ENCODE measurements at places on chromosomes 4 and X.

DNA sequence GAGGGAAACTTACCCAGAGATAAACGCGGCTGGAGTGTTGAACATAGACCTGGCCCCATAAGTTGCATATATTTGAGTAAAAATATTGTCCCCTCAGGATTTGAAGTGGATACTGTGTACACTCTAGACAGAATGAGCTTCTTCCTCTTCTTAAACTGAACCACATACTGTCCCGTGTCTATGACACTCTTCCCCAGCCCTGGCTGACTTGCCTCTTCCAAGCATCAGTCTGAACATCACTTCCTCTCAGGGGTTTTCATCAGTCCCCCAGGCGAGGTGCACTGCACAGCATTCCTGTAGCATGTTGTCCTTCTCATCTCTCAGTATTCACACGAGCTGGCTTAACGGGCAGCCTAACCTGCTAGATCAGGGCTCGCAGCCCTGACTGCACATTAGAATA lies 80.5 kb upstream of the TMEM150C start:
- no peak for DNase-seq

- no peak for DNase-seq
Measured at GRCh38 chr4:106588891-106589290, 220.3 kb upstream of the GIMD1 start.

DNA sequence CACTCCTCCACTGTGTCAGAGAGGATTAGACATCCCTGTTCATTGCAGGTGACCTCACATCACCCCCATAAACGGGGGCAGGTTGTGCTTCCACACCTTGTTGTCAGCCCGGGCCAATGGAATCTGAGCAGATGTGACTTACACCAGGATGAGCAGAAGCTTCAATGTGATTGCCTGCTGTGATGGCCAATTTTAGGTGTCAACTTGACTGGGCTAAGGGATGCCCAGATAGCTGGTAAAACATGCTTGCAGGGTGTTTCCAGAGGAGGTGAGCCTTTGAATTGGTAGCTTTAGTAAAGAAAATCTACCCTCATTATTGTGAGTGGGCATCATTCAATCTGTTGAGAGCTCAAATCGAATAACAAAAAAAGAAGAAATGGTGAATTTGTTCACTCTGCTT lies 52.1 kb downstream of the ING2 start:
- DNase-seq, result no peak

GRCh38 chr4:159445692-159446091 lies 342.8 kb downstream of the RAPGEF2 start:
- no peak for DNase-seq

DNA sequence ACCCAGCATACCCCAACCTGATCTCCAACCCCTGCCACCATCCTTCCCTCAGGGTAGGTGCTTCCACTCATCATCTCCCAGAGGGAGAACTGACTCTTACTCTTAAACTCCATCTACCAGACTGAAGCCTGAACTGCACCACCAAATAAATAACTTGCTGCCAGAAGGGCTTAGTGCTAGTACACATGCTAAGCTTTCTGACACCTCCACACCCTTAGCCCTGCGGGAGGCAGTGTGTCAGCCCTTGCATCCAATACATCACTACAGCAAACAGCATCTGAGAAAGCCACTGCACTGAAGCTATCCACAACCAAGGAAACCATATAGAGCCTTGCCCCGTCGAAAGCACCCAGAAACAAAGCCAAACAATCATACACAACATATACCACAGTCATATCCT lies 68.6 kb upstream of the MCF2 start:
- no peak for DNase-seq

- DNase-seq, result no peak
Measured at GRCh38 chrX:8233091-8233490, 62.0 kb upstream of the VCX2 start.

- DNase-seq, result no peak
Measured at GRCh38 chr4:23333946-23334878, 555.6 kb downstream of the PPARGC1A start.

DNA sequence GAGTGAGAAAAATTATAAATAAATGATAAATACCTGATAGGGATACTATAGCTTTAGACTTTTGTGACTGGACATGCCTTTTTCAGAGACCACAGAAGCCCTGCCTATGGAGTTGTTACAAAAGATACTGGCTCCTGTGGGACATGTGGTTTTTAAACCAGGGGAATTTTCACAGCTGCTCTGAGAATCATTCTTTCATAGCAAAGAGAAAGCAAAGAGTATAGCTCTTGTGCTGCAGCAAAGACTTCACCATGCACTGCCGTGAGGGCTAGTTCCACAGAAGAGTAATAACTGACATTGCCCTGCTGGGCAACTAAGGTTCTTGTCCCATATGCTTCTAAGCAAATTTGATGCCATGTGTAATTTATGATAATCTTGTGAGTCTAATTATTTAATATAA lies 98.2 kb downstream of the MAPK10 start:
- DNase-seq, result no peak

DNA sequence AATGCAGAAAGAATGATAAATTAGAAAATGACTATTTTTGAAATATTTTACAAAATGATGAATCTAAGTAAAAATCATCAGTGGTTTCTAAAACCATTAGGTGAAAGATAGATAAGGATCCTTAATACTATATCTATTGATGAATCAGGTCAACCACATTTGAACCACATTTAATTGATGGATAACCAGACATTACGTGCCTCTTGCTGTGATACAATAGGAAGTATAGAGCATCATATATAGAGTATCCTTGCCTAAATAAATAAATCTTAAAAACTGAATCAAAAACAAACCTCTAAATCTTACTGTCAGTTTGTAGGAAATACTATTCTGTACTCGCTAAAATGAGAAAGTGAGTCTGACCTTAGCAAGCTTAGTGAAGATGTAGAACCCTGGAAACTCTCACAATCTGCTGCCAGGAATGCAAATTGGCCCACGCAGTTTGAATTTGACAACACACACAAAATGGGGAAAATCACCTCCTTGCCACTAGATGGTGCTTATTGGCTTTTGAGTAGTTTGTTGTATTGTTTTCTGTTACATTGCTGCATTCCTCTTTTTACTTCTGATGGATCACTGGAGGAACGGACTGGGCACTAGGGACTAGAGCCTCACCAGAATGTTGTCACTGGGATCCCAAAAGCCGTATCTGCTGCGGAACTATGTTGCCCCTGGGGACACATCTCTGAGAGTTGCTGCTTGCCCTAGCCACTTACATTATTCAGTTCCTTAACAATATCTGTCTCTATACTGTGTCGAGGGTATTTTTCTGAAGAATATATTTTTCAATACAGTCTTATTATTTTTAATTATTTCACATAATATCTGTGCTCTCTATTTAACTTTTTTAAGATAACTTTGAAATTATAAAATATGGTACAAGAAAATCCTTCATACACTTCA lies 25.4 kb upstream of the SLAIN2 start:
- DNase-seq, result no peak

GRCh38 chr4:101762534-101762933 lies 28.0 kb upstream of the BANK1 start:
- no peak for DNase-seq

GRCh38 chr4:81030981-81031791 lies 678 bp downstream of the BMP3 start:
- no peak for DNase-seq

DNA sequence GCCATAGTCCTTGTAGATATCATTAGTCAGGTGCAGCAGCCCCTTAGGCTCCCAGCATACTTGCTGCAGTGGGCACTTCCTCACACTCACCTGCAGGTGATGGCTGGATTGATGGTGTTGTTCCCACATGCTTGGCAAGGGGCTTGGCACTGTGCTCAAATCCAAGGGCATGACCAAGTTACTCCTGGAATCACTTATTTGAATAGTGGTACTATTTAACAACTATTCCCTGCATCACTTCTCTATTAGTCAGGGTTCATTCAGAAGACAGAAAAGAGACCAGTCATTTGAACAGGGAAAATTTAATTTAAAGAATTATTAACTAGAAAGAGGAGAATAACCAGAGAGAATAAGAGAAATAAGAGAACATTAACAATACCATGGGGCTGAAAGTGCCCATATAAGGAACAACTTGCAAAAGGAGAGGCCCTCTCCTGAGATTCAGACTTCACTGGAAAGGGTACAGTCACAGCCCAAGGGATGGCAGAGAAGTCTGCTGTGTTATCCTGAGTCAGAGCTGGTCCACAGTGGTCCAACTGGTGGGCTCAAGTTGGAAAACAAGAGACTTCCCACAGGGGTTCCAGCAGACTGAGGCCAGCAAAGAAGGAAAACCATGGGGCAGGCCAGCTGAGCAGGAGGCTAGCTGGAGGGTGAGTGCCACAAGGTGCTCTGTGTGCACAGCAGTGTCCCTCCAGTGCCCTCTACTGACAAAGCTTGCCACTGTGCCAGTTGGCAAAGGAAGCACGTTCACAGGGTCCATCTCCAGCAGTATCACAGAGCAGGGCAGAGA lies 9.8 kb downstream of the SPP1 start:
- DNase-seq, result no peak

- DNase-seq, result no peak
Measured at GRCh38 chr4:84809946-84810345, 156.5 kb downstream of the WDFY3 start.

DNA sequence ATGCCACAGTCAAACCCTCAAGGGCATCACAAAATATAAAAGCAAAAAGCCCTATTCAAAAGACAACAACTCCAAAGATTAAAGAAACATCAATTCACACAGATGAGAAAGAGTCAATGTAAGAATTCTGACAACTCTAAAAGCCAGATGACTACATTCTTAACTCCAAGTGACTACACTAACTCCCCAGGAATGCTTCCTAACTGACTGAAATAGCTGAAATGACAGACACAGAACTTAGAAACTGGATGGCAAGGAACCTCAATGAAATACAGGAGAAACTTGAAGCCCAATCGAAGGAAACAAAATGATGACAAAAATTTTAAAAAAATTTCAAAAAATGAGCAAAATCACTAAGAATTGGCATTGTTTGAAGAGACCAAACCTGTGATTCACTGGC lies 1047.6 kb upstream of the PCDH10 start:
- DNase-seq, result no peak

DNA sequence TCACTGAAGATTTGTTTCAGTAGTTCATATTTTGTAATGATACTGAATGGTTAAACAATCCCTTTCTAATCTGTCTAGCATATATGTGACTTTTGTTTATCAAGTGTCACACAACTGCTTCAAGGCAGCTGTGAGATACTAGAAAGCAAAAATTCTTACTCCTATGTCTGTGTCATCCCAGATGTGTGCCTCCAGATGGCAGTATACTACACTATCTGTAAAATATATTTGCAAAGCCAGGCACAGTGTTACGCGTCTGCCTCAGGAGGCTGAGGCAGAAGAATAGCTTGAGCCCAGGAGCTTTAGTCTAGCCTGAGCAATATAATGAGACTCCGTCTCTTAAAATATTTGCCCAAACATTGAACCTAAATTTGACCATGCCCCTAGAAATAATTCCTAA lies 4.0 kb downstream of the NUDT10 start:
- DNase-seq, result peak; percentile 10

- no peak for DNase-seq
Measured at GRCh38 chr4:29560452-29560851, 1159.7 kb upstream of the PCDH7 start.

DNA sequence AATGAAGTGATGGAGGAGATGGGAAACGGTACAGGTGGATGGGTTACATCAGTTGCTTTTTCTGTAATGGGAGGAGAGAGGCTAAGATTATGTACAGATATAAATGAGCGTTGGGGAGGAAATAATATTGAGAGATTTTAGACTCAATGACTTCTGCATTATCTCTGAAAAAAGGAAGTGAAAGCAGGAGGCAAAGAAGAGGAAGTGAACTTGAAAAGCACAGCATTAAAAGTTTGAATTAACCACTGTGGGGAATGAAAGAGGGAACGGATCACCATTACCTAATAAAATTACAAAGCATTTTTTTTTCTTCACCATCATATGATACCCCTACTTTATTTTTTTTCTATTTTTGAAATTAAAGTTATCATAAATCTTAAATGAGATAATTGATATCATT lies 1025.5 kb downstream of the RPA4 start:
- DNase-seq, result no peak

DNA sequence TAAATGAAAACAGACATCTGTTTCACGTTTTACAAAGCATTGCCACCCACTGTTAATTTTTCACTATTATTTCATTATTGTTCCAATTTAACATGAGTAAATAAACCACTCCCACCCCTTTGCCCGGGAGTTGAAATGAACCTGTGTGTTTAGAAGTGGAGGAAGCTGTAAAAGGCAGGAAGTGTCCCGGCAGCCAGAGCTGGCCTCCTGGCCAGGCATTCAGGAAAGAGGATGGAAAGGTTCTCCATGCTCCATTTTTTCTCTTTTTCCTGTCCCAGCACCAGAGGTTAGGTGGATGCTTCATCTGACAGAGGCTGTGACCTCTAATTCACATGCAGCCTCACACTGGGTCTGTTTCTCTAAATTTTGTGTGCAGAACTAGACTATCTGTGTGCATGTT lies 55.5 kb upstream of the LNX1 start:
- no peak for DNase-seq

DNA sequence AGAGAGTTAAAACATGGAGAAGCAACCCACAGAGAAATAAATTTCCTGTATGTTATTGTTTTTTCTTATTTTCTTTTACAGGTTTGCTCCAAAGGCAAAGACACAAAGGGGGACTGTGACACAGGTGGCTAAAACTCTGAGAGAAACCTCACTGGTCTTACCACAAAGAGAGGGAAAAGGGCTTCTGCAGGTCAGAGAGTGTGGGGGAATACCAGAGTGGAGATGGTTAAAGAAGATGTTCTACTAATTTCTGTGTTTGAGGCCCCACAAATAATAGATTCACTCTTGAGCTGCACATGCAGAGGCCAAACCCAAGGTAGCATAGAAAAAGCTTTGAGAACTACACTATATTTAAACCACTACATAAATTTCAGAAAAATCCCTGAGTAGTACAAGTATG lies 151.3 kb downstream of the GABRA3 start:
- DNase-seq, result no peak

- no peak for DNase-seq
Measured at GRCh38 chr4:110361921-110362320, 114.0 kb upstream of the ENPEP start.

GRCh38 chr4:88605736-88606135 lies 13.5 kb downstream of the HERC3 start:
- DNase-seq, result no peak

- no peak for DNase-seq
Measured at GRCh38 chrX:2371026-2371711, 129.6 kb downstream of the DHRSX start.

- DNase-seq, result no peak
Measured at GRCh38 chrX:86809651-86810050, 661.4 kb downstream of the DACH2 start.

DNA sequence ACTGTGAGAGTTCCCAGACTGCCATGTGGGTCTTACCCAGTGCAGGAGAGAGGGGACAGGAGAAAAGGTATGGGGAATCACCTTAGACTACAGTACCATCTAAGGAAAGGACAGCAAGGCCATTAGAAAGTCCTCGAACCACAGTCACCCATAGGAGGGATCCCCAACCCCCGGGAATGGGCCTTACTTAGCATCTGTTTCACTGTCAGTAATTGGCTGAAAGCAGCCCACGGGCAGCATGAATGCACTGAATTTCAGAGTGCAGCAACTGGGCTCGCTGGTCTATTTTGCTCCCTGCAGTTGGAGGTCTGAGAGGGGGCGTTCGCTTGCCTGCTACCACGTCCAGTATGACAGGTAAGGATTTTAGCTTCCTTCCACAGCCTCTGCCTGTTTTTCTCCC lies 50.4 kb upstream of the KLHL8 start:
- no peak for DNase-seq
